Stimulated activated CD4-positive, alpha-beta T cell treated with anti-CD3 and anti-CD28 coated beads, Interleukin-2, amount 100 ng/mL, for 4 hours (primary cell): ENCODE measurements at places on chromosomes 16 and 17.

GRCh38 chr17:67107811-67108775 is 63.7 kb downstream of the CACNG1 start:
- no peak for DNase-seq

GRCh38 chr17:7744416-7744815 is 26.9 kb downstream of the DNAH2 start:
- DNase-seq: no peak

DNA sequence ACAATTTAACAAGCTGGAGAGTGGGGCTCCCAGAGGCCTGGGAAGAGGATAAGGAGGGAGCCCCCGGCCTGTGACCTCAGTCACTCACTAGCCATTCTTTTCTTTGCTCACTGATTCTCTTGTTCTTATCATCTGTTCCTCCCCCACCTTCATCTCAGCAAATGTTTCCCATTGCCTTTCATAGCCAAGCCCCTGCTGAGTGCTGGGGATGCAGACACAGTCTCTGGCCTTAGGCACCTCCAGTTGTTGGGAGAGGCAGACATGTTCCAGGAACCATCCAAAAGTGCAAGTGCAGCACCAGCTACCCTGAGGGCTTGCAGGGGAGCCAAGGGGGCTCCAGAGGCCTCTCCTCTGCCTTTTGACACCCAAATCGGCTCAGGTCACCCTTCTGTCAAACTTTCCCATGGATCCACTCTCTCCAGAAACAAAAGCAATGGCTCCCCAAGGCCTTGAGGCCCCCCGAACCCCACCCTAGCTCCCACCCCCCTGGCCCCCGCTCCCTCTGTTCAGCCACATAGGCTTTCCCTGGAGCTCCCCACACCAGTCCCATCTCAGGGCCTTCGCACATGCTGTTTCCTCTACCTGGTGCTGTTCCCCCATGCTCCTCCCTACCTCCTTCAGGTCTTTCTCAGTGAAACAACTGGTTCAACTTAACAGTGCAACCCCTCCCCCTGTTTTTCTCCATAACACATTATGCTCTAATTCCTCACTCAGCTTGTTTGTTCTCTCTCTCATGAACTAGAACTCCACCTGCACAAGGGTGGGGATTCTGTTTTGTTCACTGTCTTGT is 14.9 kb upstream of the KCNJ12 start:
- no peak for DNase-seq

GRCh38 chr17:76266244-76266938 is 1.2 kb downstream of the UBALD2 start:
- DNase-seq: no peak

GRCh38 chr16:27305839-27306442 is 7.8 kb upstream of the IL4R start:
- DNase-seq: no peak

- DNase-seq: no peak
These were observed 263.8 kb downstream of the HS3ST3A1 start for GRCh38 chr17:13337864-13338371.

DNA sequence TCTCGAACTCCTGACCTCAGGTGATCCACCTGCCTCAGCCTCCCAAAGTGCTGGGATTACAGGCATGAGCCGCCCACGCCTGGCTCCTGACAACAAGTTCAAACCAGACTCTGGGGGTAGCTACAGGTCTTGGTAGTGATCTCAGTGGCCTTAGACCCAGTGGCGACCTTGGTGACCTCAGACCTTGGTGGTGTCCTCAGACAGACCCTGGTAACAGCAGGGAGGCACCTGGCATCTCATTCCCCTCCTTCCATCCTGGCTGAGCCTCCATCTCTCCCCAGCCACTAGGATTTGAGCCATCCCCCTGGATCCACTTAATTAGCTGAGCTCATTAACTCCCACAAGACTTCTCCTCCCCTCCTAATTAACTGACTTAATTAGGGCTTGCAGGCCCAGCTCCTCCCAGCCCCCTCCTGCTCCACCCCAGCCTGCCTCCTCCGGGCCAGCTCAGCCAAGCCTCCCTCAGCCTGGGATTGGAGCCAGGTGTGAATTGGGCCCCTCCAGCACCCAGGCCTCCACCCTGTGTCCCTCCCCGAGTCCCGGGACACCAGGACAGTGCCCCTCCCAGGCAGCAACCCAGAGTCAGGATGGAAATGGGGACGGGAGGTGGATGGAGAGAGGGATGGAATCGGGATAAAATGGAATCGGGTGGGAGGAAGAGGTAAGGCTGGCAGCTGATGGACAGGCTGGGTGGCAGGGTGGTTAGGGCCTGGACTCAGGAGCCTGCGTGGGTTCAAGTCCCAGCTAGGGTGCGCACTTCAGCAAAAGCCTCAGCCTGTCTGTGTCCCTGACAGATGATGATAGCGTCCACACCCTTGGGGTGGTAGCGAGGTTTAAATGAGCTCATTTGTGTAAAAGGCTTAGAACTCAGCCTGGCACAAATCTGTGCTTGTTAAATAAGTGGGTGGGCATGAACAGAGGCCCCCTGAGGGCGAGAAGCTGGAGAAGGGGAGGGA is 11.2 kb upstream of the SBK1 start:
- no peak for DNase-seq

- no peak for DNase-seq
These were observed 60.1 kb upstream of the NUDT7 start for GRCh38 chr16:77662246-77662645.

- no peak for DNase-seq
These were observed 6.3 kb upstream of the APRT start for GRCh38 chr16:88817785-88818574.

DNA sequence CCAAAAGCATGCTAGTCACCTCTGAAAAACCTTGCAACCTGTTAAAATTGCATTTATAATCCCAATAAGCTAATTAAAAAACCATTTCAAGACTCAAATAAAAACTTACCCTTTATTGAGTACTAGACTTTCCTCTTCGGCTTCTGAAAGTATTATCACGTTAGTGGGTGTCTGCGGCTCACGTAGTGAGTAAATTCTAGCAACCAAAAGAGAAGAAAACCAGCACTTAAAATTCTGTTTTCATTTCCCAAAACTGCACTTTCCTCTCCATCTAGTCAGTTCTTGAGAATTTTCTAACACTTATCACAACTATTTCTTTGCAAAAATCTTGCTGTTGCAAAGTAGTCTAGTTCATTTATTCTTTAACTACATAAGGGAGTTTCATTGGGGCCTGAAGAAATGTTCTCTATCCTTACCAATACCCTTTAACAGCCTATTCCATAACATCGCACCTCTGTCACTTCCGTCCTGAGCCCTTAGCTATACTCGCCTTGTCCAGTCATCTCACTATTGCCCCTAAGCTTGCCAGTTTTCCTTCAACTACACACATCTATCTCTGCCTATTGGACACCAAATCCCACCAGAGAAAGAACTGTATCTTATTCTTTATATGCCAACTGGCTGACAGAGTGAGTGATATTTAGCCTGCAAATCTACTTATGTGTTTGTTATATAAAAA is 8.7 kb downstream of the NUP88 start:
- no peak for DNase-seq
